ENCODE measurements at places on chromosomes 6 and 20.

- DNase-seq = peak; percentile 75
Observed at GRCh38 chr6:4413073-4413472, 277.7 kb upstream of the ECI2 start.

DNA sequence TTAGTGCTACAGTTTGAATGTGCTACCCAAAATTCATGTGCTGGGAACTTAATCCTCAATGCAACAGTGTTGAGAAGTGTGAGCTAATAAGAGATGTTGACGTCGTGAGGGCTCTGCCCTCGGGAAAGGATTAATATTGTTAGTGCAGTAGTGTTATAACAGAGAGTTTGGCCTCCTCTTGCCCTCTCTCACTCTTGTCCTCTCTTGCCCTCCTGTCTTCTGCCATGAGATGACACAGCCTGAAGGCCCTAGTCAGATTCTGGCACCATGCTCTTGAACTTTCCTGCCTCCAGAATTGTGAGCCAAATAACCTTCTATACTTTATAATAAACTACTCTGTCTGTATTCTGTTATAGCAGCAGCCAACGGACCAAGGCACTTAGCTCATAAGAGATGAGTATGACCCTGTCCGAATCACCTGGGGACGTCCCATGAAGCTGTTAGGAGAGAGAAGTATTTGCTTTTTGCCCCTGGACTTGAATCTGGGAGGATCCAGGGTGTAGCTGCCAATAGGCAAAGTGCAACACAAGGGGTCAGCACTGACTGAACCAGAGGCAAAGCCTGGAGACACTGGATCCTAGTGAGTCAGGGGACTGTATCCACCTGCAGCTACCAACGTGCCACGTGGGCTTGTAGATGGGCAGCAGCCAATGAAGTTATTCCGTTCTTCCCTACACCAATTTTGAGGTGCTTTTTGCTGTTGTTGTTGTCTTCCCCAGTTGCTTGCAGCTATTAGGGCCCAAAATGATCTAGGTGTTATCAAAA is 233.7 kb downstream of the THBS2 start:
- no peak for DNase-seq

DNA sequence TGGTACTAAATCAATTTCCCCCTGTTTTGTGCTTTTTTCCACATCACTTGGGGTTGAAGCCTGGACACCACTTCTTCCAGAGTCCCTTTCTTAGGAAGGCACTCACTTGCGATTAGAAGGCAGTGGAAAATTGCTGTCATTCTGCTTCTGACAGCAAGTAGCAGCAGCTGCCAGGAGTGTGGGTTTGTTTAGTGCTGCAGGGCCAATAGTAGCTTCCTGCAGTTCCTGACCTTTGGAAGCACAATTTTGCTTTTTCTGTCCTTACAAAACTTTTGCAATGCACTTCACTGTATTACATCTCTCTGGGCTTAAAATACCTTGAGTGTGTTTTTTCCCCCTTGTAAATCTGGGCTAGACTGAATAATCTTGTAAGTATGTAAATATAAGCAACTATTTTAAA is 12.5 kb upstream of the HLA-DRA start:
- DNase-seq = no peak

GRCh38 chr20:32315891-32316290 is 38.4 kb downstream of the KIF3B start:
- no peak for DNase-seq

- no peak for DNase-seq
Observed at GRCh38 chr6:16757332-16757731, 3.9 kb downstream of the ATXN1 start.

GRCh38 chr6:126145351-126145750 is 159.0 kb downstream of the TRMT11 start:
- DNase-seq = no peak

GRCh38 chr6:68144667-68145066 is 490.4 kb upstream of the ADGRB3 start:
- DNase-seq = no peak

Data from AG20443 (cell line).